ENCODE measurements at places on chromosomes 4 and X.

DNA sequence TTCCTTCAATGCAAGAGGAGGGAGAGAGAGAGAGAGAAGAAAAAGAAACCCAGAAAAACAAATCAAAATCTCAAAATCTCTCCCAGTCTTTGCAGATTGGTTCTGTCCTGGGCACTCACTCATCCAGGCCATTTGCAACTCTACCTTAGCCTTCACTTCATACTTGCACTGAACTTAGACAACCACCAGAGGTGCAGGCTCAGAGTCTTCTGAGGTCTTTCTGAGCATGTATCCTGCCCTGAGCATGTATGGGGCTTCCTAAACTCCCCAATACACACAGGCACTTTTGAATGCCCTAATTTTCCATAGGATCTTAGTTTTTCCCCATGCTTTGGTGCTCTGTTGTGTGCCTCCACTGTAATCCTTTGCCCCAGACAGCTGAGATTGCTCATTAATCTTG is 2.9 kb downstream of the CFI start:
- no peak for DNase-seq

DNA sequence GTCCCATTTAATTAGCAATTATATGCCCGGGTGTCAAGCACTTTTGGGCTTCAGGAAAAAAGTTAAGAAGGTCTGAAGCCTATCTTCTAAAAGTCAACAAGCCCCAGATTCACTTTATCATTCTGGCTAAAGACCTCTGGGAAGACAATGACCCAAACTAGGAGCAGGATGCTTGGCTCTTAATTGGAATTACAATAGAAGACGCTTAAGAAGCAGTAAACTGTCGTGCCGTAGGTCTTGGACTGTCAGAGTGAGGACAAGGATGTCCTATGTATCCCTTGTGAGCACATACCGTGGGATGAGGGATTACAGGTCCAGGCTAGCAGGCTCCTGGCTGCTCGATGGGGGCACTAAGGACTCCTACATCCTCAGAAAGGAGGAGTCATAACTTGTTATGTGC is 3.2 kb upstream of the ARHGAP36 start:
- no peak for DNase-seq

DNA sequence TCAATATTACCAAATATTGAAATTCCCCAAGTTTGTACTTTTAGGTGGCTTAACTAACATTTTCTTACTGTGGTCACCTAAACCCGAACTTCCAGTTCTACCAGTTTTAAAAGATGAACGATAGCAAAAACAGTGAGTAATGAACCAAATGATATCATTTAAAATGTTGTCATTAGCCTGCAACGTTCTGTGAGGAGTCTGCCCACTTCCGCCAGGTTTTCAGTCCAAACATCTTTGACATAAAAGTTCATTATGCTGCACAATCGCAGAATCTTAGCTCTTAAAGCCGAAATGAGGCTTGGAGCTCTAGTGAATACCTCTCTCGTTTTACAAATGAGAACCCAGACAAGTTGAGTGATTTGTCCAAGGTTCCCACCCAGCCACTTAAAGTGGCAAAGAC is 762 bp downstream of the PIGA start:
- DNase-seq = no peak

- DNase-seq = no peak
Measured at GRCh38 chr4:117704721-117705120, 329.6 kb upstream of the NDST3 start.

GRCh38 chr4:183348706-183349659 is 26.8 kb upstream of the CLDN24 start:
- peak; percentile 13 for DNase-seq

- DNase-seq = no peak
Measured at GRCh38 chrX:14616836-14617235, 87.5 kb downstream of the GLRA2 start.

DNA sequence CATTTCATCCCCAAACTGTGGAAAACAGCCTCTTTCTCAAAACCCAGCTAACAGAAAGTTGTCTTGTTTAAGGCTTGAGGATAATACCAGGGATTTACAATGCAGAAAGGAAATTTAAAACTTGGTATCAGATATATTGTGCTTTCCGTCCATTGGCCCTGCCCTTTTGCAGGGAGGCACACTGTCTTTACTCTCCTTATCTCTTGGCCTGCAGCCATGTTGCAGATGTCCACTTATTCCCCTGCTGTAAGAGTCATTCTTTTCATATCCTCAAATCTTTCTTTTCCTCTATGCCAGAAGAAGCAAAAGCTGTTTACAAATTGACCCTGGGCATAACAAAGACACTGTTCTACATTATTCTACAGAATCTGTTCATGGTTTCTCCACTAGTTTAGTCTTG is 75.6 kb upstream of the DYNLT3 start:
- no peak for DNase-seq

DNA sequence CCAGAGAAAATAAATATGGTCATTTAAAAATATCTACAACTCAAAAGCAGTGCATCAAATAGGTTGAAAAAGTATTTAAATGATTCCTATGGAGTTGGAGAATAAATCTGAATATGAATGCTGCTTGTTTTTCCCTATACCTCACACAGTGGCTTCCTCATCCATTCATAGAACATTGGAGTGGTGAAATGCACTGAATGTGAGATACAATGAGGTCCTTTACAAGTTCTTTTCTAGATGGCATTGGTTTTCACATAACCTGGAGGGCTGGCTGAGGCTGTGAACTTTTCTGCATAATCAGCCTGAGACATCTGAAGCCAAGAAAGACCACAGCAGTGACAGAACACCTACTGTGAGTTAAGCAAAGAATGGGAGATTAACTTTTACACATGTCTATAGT is 279.1 kb upstream of the NRK start:
- no peak for DNase-seq

GRCh38 chr4:99714179-99714578 is 56.6 kb upstream of the C4orf54 start:
- DNase-seq = no peak

- no peak for DNase-seq
Measured at GRCh38 chr4:188031751-188032150, 36.2 kb downstream of the ZFP42 start.

GRCh38 chrX:71953946-71954345 is 43.3 kb downstream of the NHSL2 start:
- DNase-seq = no peak

- DNase-seq = no peak
Measured at GRCh38 chrX:100663642-100664041, 19.6 kb downstream of the SRPX2 start.

GRCh38 chrX:25006586-25007058 is 9.1 kb downstream of the ARX start:
- no peak for DNase-seq

DNA sequence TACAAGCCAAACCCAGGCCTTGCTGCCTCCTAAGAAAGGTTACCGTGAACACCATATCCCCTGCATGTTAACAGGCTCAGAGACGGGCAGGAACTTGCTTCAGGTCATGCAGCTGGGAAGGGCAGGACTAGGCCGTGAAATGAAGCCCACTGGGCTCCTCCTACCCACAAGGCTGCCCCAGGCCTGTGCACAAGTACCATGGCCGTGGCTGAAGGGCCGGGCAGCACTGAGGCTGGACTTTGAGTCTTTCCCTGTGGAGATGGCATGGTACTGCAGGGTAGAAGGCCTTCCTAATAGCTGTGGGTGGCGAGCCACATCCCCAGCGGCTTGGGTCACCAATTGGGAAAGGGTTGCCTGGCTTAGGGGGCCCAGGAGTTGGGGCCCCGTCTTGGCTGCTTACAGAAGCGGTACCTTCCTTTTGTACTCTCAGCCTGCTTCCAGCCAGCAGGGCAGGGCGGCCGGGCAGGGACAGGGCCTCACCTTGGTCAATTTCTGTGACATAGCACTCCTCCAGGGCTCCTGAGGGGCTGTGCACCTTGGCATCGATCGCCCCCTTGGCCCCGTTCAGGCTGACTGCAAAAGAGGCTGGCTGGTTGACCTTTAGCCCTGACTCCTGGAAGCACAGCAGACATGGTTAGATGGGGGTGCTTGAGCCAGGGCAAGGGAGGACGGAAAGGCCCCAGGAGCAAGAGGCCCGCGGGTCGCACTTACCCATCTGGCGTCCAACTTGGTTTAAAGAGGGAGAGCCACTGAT is 23.8 kb downstream of the FLNA start:
- no peak for DNase-seq

Data from activated CD8-positive, alpha-beta memory T cell treated with anti-CD3 and anti-CD28 coated beads for 48 hours (primary cell).